ENCODE measurements at places on chromosomes 13 and 19.
A peak's percentile ranks its signal among the peaks of the same experiment; 100 is the strongest.

- DNase-seq = no peak
Measured at GRCh38 chr19:48629297-48629598, 7.9 kb downstream of the DBP start.

DNA sequence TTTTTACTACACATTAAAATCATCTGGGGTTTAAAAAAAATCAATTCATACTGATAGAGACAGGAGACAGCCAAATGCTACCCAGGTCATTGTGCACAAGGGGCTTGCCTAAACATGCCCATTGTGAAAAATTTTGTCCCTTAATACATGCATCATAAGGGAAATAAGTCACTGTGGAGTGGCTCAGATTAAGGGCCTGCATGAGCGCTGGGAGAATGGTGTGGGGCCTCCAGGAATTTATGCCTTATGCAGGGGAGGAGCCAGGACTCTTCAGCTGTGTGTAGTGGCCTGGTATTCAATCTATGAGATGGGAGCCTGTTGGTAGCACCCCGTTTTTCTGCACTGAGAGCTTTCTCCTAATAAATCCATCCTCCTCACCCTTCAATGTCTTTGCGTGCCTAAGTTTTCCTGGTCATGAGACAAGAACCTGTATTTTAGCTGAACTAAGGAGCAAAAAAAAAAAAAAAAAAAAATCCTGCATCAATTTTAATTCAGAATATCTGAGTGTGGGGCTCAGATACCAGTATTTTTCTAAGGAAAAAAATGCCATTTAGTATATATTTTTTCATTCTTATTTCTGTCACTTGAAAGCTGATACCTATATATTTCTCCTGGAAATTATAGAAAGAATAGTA lies 997.6 kb upstream of the ATXN8OS start:
- DNase-seq = no peak

DNA sequence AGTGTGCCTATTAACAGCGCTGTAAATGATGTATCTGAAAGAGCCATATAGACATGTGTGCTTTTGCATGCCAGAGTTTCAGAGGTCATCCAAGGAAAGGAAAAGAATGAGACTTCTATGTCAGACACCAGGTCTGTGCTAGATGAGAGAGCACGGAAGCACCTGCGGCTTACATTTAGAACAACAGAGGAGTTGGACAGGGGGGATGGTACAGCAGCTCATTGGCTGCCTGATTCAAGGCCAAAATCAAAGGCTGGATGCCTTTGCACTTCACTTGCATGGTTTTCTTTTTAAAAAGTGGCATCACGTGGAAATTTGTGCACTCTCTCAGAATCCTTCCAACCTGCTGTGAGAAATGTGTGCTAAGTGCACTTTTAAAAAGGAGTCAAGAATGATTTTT lies 32.8 kb upstream of the AMER2 start:
- DNase-seq = no peak

DNA sequence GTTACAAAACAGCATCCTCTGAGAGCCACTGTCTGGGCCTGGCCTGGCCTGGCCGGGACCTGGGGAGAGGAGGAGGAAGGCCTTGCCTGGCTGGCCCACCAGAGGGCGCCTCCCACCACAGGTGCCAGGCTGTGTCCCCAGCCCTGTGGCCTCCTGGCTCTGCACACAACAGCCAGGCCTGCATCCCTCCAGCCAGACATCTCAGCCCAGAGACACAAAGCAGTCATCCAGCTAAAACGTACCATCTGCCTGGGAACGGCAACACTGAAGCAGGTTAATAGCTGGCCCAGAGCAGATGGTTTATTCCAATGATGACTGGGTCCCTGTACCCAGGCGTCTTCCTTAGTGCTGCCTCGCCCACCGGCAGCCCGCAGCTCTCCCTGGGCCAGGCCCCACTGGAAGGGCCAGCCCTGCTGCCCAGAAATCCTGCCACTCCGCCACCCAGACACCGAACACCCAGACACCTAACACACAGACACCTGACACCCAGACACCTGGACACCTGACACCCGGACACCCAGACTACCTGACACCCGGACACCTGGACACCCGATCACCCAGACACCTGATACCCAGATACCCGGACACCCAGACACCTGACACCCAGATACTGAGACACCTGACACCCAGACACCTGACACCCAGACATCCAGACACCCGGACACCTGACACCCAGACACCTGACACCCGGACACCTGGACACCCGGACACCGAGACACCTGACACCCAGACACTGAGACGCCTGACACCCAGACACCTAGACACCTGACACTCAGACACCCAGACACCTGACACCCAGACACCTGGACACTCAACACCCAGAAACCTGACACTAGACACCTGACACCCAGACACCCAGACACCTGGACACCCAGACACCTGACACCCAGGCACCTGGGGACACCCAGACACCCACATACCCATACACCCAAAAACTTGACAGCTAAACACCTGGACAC lies 20.1 kb downstream of the C19orf12 start:
- DNase-seq = peak; percentile 56

- no peak for DNase-seq
Measured at GRCh38 chr13:38213314-38213713, 136.3 kb upstream of the UFM1 start.

DNA sequence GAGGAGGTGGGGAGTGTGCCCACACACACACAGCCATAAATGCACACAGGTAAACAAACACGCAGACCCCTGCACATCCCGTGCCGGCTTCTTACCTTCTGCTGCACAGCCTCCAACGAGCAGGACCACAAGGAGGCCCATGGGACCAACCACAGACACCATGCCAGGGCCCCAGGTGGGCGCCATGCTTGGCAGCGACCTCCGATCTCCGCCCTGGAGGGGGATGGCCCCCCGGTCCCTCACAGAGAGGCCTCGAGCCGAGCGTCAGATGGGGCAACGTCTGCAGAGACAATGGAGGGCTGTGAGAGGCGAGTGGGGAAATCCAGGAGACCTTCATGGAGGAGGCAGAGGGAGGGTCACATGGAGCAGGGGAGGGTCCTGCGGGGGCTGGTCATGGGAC lies 54.7 kb downstream of the PTPRS start:
- no peak for DNase-seq

- DNase-seq = no peak
Measured at GRCh38 chr13:97715763-97716162, 237.7 kb upstream of the IPO5 start.
